ENCODE measurements at places on chromosomes 16 and 17.

- DNase-seq: no peak
These were observed 211.9 kb upstream of the HS3ST3A1 start for GRCh38 chr17:13813347-13814240.

DNA sequence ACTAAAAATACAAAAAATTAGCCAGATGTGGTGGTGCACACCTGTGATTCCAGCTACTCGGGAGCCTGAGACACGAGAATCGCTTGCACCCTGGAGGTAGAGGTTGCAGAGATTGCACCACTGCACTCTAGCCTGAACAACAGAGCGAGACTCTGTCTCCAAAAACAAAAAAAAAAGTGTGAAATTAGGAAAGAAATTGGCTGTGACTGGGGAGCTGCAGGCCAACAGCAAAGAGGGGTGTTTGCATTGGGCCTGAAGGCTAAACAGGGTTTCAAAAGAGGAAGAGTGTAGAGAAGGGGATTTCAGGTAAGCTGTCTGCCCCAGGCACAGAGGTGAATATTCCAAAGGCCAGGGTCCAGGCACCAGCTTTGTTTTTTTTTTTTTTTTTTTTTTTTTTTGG lies 9.4 kb downstream of the BMERB1 start:
- DNase-seq: no peak

- no peak for DNase-seq
These were observed 16.0 kb upstream of the KCNJ16 start for GRCh38 chr17:70059071-70059470.

DNA sequence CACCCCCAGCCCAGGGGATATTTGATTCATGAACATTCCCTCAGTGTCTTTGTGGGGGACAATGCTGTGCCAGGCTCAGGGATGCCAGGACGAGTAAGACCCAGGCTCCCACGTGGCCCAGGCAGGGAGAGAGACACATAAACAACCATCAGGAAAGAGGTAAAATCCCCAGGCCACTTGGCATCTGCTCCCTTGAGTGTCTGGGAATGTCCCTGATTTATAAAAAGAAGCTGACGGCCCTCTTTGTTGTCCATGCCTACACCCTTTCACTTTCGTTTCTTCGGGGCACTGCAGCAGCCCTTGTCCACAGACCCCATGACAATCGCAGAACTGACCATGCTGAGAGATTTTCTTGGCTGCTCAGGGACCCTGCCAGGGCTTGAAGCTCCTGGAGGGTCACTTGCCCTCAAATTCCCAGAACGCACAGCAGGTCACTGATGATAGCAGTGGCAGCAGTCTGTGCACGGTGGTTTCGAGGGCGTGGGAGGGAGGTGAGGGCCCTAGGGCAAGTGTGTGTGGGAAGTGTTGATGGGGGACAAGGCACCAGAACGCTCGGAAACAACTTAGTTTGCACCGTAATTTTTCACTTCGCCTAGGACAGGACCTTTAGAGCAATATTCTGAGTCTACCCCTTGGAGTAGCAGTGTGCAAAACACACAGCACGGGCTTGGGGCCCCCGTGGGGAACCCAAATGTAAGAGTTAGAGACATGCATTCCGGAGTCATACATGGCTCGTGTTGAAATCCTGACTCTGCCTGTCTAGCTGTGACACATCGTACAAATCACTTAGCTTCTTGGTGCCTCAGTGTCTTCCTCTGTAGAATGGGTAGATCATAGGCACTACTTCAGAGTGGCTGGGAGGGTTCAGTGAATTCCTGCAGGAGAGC lies 4.7 kb downstream of the NOD2 start:
- DNase-seq: peak; percentile 86

DNA sequence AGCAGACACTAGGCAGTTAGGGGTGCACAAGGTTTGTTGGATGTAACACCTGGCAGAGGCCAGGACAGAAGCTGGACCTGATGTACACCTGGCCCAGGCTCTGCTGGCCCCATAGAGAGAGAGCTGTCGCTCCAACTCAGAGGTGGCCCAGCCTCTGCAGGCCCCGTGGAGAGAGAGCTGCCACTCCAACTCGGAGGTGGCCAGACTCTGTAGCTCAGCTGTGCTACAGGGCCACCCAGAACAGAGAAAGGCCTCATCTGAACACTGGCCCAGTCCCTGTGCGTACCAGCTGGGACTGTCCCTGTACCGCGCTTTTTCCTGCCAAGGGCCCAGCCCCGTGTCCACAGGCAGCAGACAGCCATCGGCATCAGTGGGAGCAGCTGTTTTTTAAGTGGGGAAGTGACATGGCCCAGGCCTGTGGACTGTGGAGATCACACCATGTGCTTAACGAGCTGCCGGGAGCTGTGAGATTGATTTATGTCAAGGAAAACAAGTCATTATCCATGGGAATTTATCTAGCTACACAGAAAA lies 176.4 kb upstream of the CHMP6 start:
- DNase-seq: peak; percentile 37

DNA sequence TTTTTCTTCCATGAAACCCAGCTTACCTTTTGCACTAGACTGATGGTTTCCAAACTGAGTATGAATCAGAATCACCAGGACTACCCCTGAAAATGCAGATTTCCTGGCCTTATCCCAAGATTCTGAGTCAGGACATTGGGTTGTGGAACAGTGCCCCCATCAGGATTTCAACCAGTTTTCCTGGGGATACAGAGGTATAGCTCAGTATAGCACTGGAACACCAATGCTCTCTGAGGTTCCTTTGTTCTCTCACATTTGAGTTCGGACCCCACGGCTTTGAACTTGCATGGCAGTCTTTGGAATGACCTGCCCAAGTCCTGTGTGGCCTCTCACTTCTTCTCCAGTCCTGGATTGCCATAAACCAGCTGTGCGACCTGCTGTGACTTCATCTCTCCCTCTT lies 12.8 kb upstream of the CCL8 start:
- DNase-seq: no peak

GRCh38 chr16:11620243-11621003 lies 33.7 kb upstream of the LITAF start:
- DNase-seq: no peak

GRCh38 chr16:31077592-31078396 lies 3.6 kb downstream of the ZNF646 start:
- DNase-seq: no peak

DNA sequence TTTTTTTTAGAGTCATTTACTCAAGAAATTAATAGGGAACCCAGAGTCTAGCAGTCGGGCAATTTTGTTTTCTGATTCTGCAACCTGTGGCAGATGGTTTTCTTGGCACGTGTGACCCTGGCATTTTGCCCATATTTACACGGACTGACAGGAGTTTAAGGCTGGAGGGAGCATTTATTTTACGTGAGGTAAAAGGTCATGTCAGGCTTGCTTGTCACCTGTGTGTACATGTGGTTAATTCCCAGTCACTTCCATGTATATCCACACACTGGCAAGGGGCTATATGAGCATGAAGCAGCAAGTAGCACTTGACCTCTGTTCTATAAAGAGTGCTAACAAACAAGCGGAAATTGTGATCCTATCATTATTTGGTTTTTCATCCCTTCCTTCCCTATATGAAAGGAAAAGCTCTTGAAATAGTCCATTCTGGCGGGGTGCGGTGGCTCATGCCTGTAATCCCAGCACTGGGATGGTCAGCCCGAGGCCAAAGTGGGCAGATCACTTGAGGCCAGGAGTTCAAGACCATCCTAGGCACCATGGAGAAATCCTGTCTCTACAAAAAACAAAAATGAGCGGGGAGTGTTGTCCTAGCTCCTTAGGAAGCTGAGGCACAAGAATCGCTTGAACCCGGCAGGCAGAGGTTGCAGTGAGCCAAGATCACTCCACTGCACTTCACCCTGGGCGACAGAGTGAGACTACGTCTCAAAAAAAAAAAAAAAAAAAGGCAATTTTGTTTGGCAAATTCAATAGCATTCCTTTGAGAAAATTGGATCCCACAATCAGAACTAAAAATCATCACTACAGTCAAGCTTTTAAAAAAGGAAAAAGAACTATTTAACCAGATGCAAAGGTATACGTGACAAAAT lies 2.1 kb downstream of the SPAG9 start:
- peak; percentile 39 for DNase-seq

- DNase-seq: no peak
These were observed 12.2 kb upstream of the LONP2 start for GRCh38 chr16:48231727-48232492.

GRCh38 chr16:27387724-27388123 lies 14.2 kb upstream of the IL21R start:
- DNase-seq: no peak

- no peak for DNase-seq
These were observed 9.6 kb downstream of the SREBF1 start for GRCh38 chr17:17826942-17827785.

- no peak for DNase-seq
These were observed at the start of gene SCNN1G for GRCh38 chr16:23182679-23183542. Gene SCNN1G, plus strand, starts transcription at chr16:23182745. Its CDS starts 3,527 bp downstream, at chr16:23186272.

DNA sequence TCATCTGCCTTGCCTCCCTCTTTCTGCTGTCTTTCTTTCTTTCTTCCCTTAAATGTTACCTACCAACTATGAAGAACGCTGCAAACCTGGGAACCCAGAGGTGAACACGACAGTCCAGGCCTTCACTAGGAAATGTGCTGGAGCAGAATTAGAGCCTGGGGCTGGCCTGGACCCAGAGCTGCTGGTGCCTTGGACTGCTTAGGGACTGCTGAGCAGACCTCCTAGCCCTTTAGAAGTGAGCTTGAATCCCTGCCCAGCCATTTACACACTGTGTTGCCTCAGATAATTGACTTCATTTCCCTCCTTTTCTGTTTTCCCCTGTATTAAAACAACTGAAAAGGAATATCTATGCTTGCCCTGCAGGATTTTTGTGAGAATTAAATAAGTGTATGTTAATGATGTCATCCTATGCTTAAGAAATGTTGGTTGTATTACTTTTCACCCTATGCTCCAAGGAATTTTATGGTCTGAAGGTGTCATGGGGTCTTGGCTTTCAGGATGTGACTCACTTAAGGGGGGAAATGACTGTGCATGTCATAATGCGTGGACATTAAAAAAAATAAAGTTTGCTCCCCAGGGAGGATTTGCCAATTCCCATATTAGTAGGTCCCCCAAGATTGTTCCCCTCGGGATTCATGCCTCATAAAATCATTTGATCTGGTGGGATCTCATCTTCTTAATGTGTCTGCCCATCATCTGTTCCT lies 11.5 kb downstream of the CDH13 start:
- no peak for DNase-seq

DNA sequence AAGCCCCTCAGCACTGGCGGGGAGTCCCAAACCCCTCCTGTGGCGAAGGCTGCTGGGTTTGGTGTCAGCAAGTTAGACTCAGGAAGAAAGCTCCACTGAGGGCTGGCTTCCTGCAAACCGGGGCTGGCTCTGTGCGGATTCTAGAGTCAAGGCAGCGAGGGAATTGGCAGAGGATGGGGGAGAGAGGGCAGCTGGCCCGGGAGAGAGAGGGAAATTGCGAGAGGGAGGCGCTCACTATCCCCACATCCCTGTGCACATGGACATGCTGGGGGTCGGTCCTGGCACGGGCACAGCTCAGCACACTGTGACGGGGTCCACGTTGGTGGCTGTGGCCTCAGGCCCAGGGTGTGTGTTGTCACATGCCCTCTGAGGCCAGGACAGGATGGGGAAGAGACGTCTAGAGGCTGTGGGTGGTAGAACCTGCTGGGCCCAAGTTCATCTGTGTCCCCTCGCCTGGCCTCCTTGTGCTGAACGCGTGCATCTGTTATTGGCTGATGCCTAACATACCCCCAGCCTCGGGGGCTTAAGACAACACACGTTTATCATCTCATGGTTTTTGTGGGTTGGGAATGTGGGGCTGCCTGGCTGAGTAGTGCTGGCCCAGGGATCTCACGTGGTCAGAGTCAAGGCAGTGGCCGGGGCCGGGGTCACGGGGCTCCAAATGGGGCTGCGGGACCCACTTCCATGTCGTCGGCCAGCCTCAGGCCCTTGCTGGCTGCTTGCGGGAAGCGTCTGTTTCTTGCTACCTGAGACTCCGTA lies 16.7 kb upstream of the JPH3 start:
- DNase-seq: no peak

GRCh38 chr17:82458885-82459424 lies 414 bp downstream of the NARF start:
- peak; percentile 73 for DNase-seq

DNA sequence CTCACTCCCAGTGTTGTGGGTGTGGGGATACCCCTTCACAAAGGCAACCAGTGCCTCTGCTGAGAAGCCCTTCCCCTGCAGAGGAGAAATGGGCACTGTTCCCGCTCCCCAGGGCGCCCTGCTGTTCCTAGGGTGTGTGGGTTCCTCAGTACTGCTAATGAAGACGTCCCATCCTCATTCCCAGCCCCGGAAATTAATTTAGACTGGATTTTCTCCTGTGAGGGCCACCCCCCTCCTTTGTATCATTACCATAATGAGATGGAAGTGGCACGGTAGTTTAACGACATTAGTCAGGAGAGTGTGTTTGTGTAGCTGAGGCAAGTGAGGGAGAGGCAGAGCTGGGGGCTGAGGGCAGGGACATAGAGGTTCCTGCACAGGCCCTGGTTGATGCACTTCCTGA lies 53.2 kb downstream of the PIPOX start:
- DNase-seq: no peak

- DNase-seq: no peak
These were observed 417.9 kb downstream of the MAF start for GRCh38 chr16:79182616-79183015.

DNA sequence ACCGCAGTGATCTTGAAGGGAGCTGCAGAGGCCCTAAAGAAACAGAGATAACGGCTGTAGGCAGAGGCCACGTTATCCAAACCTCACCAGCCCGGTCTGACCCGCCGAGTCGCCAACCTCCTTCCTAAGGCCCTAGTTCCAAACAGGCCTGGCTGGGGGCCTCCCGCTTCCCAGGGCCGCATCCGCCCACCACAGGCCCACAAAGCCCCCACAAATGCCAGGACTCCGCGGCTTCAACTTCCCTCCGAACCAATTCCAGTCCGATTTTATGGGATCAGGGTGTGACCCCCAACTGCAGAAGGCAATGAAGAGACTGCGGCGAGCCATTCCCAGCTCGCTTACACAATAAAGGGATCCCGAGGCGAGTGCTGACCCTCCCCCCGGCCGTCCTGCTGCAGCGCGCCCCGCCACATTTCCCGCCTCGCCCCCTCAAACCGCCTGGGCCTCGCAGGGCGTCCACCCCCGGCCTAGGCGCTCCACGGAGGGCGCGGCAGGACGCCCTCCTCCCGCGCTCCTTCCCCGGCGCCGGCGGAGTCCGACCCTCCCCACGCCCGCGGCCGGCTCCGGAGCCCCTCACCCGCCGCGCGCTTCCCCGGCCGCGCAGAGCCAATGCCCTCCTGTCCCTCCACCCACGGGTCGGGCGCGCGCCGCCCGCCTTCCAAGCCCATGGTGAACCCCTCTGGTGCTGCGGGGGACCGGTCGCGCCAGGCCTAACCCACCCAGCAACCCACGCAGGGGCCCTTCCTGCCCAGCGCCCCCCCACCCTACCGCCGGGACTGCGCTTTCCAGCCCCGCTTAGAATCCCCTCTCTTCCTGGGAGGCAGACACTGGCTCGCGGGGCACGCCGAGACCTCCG lies 926 bp downstream of the MYH10 start:
- DNase-seq: peak; percentile 66

GRCh38 chr16:12573730-12574383 lies 229.8 kb downstream of the CPPED1 start:
- peak; percentile 86 for DNase-seq

Data from activated effector memory CD4-positive, alpha-beta T cell treated with anti-CD3 and anti-CD28 coated beads, Interleukin-2, amount 50 U/mL, for 16 hours (primary cell).